ENCODE measurements at places on chromosomes 1 and 21. TPM values are rescaled to one million over a fixed set of nuclear protein-coding genes. Genes with fewer than 3 reads are reported as not detected.

Gene SPRR2B
- total RNA-seq, result not detected

- H3K27me3 ChIP-seq, result peaks cover 25% of the 10 kb centered on the region
- DNase-seq, result no peak
These were observed 71.3 kb upstream of the FBXO28 start for GRCh38 chr1:224042557-224043118.

GRCh38 chr1:100730130-100730529, 10.6 kb downstream of the VCAM1 start:
- no peak overlapping the region for H3K4me3 ChIP-seq
- H3K36me3 ChIP-seq, result peaks cover 12% of the 10 kb centered on the region
- peaks cover 24% of the 10 kb centered on the region for H3K27me3 ChIP-seq
- DNase-seq, result no peak
- H3K4me1 ChIP-seq, result no peaks in the 10 kb centered on the region
- H3K27ac ChIP-seq, result no peak overlapping the region

Gene SYT6
- total RNA-seq, result not detected
